ENCODE measurements at places on chromosomes 5 and 9.

- no peak for DNase-seq
These were observed 616 bp upstream of the TSPAN17 start for GRCh38 chr5:176646707-176647029.

DNA sequence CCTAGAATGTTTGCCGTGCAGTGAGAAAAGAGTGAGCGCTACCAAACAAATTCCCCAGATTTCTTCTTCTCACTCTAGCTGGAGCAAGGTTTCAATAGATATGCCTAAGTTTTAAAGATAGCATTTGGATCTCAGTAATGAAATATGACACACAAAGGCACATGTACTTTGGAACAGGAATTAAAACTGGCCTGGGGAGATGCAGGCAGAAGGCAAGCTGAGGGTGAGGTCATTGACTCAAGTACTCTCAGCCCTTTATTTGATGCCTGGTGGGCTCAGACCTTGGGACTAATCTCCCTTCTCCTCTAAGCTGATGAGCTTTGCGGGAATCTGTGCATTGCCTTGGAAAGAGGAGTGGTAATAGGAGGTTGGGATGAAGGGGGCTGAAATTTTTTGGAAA lies 323.3 kb upstream of the SLC30A5 start:
- DNase-seq: no peak

DNA sequence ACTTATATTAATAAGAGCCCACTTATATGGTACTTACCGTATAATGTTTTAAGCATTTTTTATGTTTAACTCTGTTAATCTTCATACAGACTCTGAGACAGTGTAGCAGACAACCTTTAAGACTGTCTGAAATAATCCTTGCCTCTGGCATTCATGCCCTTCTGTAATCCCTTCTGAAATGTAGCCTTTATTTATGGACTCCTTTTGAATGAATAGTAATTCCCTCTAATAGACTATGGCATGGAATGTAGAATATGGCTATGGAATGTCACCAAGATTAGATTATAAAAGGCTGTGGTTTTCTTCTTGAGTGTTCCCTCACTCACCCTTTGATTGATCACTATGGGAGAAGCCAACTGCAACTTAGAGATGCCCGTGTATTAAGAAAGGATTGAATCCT lies 439.4 kb downstream of the SH3GL2 start:
- DNase-seq: no peak

GRCh38 chr5:32087086-32088082 lies 86.7 kb downstream of the GOLPH3 start:
- no peak for DNase-seq

DNA sequence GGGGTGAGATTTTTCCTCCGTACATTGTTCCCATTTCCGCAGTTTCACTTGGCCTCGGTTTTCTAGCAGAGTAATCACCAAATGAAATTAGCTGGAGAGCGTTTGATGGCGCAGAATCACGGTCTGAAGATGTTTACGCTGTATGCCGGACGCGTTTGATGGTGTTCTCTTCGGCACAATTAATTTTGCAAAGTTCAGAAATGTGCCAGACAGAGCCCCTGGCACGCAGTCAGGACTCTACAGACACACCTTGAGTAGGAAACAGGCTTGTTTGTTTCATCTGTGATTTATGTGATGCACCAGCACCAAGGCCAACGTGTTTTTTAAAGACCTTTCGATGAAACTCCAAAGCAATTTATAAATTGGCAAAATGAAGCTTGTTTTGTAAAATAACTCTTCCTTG lies 863 bp upstream of the LIFR start:
- no peak for DNase-seq

GRCh38 chr9:107036367-107036766 lies 173.4 kb downstream of the ZNF462 start:
- no peak for DNase-seq

DNA sequence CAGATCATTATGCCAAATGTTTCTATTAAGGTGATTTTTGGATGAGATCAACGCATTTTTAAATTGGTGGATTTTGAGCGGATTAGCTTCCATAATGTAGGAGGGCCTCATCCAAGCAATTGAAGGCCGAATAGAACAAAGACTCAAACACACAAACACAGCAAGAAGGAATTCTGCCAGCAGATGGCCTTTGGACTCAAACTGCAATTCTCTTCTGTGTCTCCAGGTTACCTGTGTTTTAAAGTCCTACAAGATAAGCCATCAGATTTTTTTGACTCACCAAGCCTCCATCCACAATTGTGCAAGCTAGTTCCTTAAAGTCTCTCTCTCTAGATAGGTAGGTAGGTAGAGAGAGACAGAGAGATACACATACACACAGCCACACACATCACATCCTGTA lies 25.5 kb downstream of the CDH6 start:
- DNase-seq: no peak

GRCh38 chr5:129377504-129377903 lies 82.6 kb upstream of the ADAMTS19 start:
- peak; percentile 28 for DNase-seq

GRCh38 chr9:129900263-129901027 lies 65.2 kb downstream of the USP20 start:
- DNase-seq: no peak

DNA sequence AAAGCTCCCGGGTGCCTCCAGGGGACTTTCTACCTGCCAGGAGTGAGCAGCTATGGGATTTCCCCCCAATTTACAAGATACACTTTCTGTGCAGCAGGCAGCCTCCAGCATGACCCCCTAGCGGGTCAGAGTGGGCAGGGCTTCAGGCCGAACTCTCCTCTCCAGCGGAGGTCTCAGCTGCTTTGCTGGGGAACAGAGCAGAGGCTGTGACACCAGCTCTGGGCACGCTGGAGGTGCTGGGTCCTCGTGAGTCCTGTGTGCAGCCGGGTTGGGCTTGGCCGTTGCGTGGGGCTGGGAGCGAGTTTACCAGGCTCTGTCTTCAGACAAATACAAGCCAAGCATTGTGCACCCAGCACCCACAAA lies 2.9 kb downstream of the NRARP start:
- no peak for DNase-seq

- peak; percentile 67 for DNase-seq
These were observed 135.1 kb downstream of the PAPPA start for GRCh38 chr9:116288658-116289057.

DNA sequence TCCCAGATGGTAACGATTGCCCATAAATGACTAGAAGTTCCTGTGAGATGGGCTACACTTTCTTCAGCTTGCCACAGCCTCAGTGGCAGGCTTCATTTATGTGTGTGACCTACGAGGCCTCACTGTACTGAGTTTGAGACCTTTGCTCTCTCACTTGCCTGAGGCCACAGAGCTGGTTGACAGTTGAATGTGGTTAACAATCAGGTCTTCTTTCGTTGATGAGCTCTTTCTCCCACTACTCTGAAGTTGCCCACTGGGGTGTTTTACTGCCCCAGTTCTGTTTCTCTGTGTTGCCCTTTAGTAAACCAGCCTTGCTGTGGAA lies 70.5 kb downstream of the CYFIP2 start:
- DNase-seq: no peak

DNA sequence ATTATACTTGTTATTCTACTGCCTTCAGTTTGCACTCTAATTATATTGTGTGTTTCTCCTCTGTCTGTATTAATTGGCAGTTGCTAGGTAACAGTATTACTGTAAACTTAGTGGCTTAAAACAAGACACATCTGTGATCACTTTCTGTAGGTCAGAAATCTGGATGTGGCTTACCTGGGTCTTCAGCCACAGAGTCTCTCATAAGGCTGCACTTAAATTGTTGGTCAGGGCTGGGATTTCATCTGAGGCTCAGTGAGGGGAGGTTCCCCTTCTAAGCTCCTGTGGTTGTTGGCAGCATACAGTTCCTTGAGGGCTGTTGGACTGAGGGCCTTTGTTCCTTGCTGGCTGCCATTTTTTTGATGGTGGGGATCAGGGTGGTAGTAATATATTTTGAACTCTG lies 68.8 kb downstream of the SLC44A1 start:
- DNase-seq: no peak

GRCh38 chr9:133276001-133276884 lies 1.2 kb upstream of the ABO start:
- DNase-seq: no peak

DNA sequence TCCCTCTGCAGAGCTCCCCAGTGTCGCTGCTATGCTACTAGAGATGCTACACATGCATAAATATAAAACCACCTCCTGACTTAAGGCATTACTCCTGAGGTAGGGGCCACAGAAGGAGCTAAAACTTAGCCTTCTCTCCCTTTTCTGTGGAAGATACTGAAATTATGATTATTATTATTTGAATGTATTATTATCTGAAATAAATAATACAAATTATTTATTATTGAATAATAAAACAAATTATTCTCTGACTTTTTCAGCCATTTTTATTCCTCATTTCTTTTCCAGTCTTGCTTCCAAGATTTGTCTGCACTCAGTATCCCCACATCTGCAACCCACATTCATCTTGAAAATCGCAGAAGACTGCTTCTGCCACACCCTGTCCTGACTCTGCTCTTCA lies 414.9 kb upstream of the ACO1 start:
- no peak for DNase-seq

GRCh38 chr9:123395276-123395688 lies 39.3 kb downstream of the CRB2 start:
- DNase-seq: no peak

- no peak for DNase-seq
These were observed 123.8 kb upstream of the PHYKPL start for GRCh38 chr5:178356431-178356872.

GRCh38 chr5:158911693-158912363 lies 187.9 kb downstream of the EBF1 start:
- DNase-seq: peak; percentile 6

- peak; percentile 96 for DNase-seq
These were observed 15.6 kb upstream of the CLK4 start for GRCh38 chr5:178642351-178642909.

- DNase-seq: no peak
These were observed 12.6 kb downstream of the HK3 start for GRCh38 chr5:176886336-176887251.

- peak; percentile 92 for DNase-seq
These were observed 347.3 kb upstream of the ZNF608 start for GRCh38 chr5:125093776-125094175.

DNA sequence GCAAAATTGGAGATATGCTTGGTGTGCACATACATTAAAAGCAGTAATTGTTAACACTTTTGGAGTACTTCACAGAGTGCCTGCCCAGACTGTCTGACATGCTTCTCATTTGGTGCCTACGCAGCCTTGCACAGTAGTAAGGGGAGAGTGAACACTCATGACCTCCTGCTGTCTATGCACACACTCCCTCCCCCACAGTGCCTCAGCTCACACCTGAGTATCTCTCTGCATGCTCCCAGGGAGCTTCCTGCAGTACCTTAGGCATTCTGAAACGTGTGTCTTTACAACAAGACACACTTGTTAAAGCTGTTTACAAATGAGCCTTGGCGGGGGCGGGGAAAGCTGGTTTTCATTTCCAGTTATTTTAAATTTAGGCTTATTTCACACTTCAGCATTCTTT lies 18.0 kb downstream of the MAP3K1 start:
- DNase-seq: no peak

DNA sequence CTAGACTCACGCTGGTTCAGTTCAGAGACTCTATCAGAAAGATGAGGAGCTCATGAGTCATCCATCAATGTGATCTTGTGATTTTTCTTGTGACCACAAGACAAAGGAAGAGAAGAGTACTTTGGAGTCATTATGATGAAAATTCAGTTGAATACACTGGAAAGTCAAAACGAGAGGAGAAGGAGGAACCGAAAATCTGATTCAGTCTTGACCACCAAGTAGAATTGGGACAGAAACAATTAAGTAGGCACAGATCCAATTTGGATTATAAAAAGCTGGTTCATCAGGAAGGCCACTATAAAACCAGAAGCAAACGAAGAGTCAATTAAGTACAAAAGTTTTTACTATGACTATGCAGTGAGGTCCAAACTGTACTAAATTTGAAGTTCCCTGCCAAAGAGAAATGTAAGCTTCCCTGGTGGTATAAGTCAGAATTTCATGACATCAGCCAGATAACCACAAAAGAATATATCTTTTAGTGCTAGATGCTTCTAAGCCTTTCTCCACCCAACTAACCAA lies 90.9 kb downstream of the THBS4 start:
- peak; percentile 58 for DNase-seq

- DNase-seq: peak; percentile 90
These were observed 8.7 kb downstream of the FAM193B start for GRCh38 chr5:177545487-177546257.

GRCh38 chr5:161115941-161116340 lies 263.9 kb upstream of the ATP10B start:
- DNase-seq: no peak

DNA sequence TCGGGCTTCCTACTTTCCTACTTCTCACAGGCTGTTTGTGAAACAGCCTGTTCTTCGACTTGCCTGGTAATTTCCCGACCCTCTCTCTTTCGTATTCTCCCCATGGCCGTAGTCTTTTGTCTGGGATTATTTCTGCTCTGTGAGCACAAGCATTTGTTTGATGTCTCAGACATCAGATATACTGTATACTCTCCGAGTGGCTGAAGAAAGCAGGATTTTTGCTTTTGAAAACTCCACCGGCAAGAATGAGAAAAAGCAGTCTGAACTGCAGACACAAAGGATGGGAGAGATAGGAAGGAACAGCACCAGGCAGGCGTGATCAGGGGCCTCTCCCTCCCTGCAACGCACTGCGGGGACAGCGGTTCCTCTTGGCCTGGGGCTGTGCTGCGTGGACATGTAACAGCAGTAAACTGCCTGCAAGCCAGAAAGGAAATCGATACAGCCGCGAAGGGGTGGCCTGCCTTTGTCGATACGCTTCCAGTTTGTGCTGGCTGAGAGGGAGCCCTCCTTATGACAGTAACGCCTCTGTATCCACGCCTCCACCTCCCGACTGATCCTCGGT lies 313.9 kb upstream of the TLE4 start:
- DNase-seq: no peak

GRCh38 chr5:143886096-143886495 lies 74.1 kb downstream of the HMHB1 start:
- DNase-seq: no peak

DNA sequence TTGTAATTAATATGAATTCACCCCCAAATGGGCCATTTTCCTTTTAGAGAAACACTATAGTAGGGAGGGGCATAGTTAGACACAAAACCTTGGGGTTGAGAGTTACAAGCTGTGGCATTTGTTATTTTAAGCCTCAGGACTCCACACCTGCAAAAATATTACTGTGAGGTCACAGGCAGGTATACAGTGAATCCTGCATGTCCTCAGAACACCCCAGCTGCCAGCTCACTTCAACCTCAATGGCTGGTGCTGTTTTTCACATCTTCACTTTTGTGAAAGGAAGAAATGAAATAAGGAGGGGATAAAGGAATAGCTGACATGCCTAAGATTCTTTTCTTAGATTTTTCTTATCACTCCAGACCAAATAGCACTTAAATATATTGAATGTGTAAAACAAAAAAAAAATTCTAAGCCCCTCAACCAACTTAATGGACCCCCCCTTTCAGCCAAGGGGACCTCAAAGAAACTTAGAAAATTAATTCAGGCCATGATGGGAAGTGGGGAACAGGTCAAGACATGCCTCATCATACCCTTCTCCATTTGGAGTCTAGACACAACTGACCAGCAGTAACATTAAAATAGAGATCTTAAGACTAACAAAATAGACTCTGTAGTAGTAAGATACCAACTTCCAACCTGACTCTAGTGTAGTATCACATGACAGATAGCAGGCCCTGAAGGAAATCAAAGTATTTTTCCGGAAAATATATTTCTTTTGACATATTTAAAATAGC lies 9.2 kb downstream of the C9orf85 start:
- peak; percentile 10 for DNase-seq
